ENCODE measurements at places on chromosomes 4 and X. TPM values are rescaled to one million over a fixed set of nuclear protein-coding genes. Genes with fewer than 3 reads are reported as not detected.

The TMEM33 gene
- 20.3 TPM for polyA plus RNA-seq

The SHROOM2 gene
- polyA plus RNA-seq: 3.5 TPM

The ALB gene
- 172 TPM for polyA plus RNA-seq

The SYP gene
- polyA plus RNA-seq: 7.2 TPM

The LDB2 gene
- 26.9 TPM for polyA plus RNA-seq

The TGIF2LX gene
- not detected for polyA plus RNA-seq

The NBDY gene
- 88.7 TPM for polyA plus RNA-seq

The IRS4 gene
- polyA plus RNA-seq: not detected

The PDE6B gene
- polyA plus RNA-seq: 10.8 TPM

The TAF7L gene
- 0.30 TPM for polyA plus RNA-seq

The CCNA2 gene
- polyA plus RNA-seq: 0.71 TPM

The SERPINA7 gene
- 1.2 TPM for polyA plus RNA-seq

The TSPAN7 gene
- 98.3 TPM for polyA plus RNA-seq

The GAGE12F gene
- polyA plus RNA-seq: not detected

The SLITRK4 gene
- polyA plus RNA-seq: 2.8 TPM

The F8A3 gene
- polyA plus RNA-seq: 0.62 TPM

The ENPP6 gene
- polyA plus RNA-seq: 7.2 TPM

The REELD1 gene
- 0.58 TPM for polyA plus RNA-seq

The UFSP2 gene
- polyA plus RNA-seq: 47.3 TPM

The PDZD4 gene
- 4.7 TPM for polyA plus RNA-seq

The IDUA gene
- polyA plus RNA-seq: 11.9 TPM

The PPP4R3C gene
- not detected for polyA plus RNA-seq

The IGSF1 gene
- polyA plus RNA-seq: 2.0 TPM

The BMP3 gene
- not detected for polyA plus RNA-seq
